ENCODE measurements at places on chromosomes 13 and 19.
A peak's percentile ranks its signal among the peaks of the same experiment; 100 is the strongest.

GRCh38 chr19:45253396-45254027 lies 2.4 kb downstream of the MARK4 start:
- peak; percentile 60 for DNase-seq

GRCh38 chr13:109274188-109274821 lies 512.1 kb downstream of the IRS2 start:
- DNase-seq: no peak

- DNase-seq: no peak
Observed at GRCh38 chr19:33468361-33469170, 53.0 kb downstream of the PEPD start.

GRCh38 chr13:112895521-112896465 lies 73.2 kb upstream of the MCF2L start:
- DNase-seq: no peak

DNA sequence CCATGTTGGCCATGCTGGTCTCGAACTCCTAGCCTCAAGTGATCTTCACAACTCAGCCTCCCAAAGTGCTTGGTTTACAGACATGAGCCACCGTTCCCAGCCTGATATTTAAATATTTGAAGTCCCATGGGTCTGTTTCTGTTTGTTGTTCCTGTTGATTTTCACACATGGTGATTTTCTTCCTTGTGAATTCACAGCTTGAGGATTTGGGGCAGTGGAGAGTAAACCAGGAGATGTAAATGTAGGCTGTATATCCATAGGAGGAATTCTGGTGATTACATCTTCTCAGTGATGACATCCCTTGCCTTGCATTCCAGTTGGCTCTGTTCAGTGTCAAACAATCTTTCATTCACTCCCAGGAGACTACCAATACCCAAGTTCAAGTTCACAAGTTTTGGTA lies 471.9 kb downstream of the KCTD12 start:
- DNase-seq: no peak

- no peak for DNase-seq
Observed at GRCh38 chr13:95784900-95785290, 108.0 kb downstream of the DNAJC3 start.

- DNase-seq: no peak
Observed at GRCh38 chr13:112910616-112911280, 58.3 kb upstream of the MCF2L start.
